NCI-H69 (cell line): ENCODE measurements at places on chromosomes 7 and 10.
A peak's percentile ranks its signal among the peaks of the same experiment; 100 is the strongest.

DNA sequence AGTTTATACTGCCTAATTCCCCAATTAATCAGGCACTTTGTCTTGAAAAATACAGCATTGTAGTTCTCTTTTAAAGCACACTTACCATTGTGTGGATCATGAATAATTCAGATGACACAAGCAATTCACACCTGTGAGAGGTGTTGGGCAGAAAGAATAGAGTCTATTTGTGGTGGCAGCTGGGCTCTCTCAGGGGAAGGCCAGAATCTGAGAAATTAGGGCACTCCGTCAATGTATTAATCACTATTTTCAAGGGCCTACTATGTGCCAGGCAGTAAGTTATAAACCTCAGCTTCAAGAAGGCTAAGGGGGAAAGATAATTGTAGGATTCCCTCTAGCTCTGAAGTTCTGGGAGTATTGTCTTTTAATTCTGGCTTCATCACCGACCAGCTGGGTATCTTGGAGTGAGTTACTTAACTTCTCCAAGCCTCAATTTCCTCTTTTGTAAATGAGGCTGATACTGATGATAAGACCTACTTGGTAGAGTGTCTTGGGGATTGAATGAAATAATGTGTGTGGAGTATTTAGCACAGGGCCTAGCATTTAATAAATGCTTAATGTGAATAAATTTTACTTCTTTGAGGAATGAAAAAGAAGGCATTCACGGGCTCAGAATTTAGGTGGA, 2.5 kb downstream of the CHN2 start:
- DNase-seq: peak; percentile 57

- DNase-seq: peak; percentile 97
Measured at GRCh38 chr7:67267914-67268313, 271.3 kb downstream of the TYW1 start.

DNA sequence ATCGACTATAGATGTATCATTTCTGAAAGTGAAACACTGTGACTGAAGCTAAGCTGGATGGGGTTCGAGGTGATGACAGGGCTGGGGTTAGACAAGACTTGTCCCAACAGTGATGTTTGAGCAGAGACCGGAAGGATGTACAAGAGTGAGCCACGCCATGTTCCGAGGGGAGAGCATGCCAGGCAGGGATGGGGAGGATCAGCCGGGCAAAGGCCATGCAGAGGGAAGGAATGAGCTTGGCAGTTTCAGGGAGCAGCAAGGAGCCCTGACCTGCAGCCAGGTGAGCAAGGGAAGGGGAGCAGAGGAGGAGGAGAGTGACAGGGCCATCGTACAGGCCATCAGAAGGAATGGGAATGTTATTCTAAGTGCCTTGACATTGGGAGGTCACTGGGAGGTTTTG, 114.9 kb upstream of the GPR26 start:
- no peak for DNase-seq

DNA sequence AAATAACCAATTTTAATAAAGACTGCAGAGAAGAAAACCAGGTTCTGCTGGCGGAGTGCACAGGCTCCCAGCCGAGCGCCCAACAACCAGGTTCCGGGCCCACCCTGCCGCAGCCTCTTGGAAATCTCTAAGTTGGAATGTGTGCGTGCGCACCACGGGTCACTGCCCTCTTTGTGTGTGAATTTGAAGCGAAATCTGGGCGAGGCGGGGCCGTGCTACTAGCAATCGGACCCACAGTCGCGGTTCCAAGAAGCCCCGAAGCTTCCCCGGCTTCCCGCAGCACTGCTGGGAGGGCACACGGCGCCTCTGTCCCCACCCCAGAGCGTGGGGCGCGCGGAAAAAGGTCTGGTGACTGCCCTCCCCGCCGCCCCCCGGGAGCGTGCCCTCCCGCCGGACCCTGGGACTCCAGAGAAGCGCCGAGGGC, 666 bp upstream of the MAP3K8 start:
- peak; percentile 36 for DNase-seq

- peak; percentile 69 for DNase-seq
Measured at GRCh38 chr7:140639366-140640053, 1.1 kb downstream of the DENND2A start.

DNA sequence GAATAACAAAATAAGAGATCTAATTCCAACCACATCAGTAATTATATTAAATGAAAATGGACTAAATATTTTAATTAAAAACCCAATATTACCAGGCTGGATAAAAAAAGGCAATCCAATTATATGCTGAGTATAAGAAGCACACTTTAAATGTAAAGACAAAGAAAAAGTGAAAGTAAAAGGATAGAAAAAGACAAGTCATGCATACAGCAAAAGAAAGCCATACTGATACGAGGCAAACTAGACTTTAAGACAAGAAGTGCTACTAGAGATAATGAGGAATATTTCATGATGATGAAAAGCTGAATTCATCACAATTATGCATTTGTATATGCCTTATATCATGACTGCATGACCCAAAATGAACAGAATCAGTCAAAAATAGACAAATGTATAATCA, 628.6 kb downstream of the PHTF2 start:
- DNase-seq: no peak

- DNase-seq: peak; percentile 76
Measured at GRCh38 chr7:53996876-53997275, 545.3 kb upstream of the VSTM2A start.

DNA sequence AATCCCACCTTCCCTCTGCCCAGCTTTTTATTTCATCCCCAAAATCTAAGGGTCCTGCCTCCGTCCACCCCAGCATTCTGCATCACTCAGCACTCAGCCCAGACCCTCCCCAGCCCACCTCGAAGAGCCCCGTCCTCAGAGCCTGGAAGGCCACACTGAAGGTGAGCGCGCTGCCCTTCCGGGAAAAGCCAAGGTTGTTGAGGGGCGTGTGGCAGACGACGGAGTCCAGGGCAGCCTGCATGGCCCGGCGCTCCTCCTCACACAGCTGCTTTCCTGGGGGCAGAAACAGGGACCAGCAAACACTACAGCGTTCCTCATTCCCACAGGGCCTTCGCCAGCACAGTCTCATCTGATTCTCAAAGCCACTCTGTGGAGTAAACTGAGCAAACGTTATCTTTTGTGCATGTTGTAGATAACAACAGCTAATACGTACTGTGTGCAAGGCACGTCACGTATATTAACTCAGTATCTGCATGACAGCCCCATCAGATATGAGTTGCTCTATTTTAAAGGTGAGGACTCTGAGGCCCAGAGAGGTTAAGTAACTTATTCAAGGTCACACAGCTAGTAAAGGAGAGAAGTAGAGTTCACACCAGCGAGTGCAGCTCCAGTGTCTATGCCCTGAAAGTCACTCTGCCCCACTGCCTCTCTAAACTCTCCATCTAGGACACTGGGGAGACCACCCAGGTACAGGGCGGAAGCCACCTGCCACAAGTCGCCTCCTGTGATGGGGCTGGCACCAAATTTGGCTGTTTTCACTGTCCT, 2.8 kb downstream of the TRAPPC14 start:
- DNase-seq: no peak

DNA sequence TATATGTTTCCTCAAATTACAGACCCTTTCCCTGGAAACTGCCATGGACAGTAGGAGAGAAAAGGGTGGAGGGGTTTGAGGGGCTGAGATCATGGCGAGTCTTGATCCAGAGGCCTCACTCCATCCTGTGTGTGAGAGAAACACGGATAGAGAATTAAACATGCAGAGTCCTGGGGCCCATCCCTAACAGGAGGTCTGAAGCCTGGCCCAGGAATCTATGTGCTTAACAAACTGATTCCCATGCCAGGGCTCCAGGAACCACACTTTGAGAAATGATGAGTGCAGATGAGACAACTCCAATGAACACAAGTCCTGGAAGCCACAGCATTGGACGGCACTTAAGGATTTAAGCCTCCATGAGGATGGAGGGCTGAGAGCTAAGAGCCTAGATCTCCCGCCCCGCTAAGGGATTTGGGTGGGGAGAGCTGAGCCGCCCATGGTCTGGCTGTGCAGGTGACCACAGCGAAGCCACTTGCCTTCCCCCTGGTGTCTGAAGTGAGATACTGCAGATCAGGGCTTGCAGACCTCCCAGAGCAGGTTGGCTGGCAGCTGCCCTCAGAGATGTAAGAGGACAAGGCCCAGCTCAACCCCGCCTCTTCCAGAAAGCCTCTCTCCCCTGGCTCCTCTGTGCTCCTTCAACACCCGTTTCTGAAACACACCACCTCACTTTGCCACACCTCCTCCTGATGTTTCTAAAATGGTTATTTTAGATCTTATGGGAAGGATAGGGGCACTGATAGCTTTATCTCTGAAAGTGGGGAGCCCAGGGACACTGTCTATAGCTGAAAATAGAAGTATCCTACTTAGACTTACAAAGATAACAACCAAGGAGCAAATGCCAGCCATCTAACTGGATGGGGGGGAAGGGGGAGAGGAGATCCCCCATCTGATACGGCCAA, 24.8 kb upstream of the EIF5AL1 start:
- DNase-seq: peak; percentile 61

- DNase-seq: peak; percentile 8
Measured at GRCh38 chr10:29470355-29470705, 164.4 kb downstream of the SVIL start.

DNA sequence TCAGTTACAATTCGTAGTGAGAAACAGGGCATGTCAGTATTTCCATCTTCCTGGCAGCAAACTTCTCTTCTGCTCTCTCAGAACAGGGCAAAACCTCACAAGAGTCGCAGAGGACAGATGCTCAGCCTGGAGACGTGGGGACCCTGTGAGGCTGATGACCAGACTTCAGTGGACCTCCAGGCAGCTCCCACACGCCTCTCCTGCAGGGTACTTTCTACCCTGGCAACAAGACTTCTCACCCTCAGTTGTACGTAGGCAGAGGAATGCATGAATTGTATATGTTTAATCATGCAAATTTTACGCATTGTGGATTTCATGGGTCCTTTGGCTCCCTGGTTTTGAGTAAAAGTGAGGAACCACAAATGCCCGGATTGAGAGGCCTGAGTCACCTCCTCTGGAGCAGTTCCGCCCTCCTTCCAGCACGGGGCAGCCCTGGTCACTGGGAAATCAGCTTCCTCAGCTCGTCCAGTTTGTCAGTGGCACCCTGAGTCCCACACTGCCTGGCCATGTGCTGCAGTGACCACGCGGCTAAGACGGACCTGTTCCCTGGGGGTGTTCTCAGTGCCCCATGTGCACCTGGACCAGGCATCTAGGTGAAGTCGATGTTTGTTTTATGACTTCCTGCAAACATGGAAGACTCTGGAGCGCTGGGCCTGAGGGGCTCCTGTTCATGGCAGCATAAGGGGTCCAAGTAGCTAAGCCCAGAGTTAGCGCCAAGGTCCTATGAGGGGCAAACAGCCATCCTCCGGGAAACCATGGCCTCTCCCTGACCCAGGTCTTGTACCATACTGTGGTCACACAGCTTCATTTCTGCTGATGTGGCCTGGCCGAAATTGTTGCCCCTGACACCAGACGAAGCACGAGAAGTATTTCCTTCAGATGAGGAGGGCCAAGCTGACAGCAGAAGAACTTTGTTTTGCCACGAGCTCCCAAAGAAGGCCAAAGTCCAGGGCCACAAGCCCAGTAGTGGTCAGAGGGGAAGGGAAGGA, 165.1 kb downstream of the TNS3 start:
- DNase-seq: no peak

GRCh38 chr10:23204773-23205172, 12.7 kb downstream of the PTF1A start:
- DNase-seq: no peak

- DNase-seq: no peak
Measured at GRCh38 chr10:6473901-6474370, 106.1 kb downstream of the PRKCQ start.

- peak; percentile 18 for DNase-seq
Measured at GRCh38 chr10:28241741-28242399, 61.0 kb downstream of the MPP7 start.

GRCh38 chr10:111323389-111323966, 246.6 kb downstream of the ADRA2A start:
- DNase-seq: no peak

DNA sequence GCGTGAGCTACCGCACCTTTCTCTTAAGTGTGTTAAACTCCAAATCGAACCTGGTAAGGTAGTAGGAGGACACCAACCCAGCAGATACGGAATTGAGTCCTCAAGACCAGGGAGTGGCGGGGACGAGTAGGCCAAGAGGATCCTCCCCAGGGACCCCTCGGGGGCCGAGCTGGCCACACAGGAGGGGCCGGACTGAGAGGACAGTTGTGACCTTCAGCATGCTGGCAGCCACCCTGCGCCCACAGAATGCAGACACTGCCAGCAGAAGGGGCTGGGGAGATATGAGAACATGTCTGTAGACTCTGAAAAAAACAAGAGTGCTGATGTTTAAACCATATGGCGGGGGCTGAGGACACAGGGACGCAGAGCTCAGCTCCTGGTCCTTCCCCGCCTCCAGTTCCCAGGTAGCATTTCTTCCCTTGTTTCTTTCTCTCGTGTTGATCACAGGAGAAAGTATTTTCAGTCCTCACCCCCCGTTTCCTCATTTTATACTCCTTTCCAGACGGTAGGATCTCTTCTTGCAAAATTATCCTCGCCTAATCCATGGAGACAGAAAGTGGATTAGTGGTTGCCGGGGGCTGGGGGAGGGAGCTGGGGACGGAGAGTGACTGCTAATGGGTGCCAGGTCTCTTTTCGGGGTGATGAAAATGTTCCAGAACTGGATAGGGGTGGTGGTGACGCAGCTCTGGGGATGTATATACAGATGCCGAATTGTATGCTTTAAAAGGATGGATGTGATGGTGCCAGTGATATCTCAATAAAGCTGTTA, 11.5 kb upstream of the UNCX start:
- no peak for DNase-seq

DNA sequence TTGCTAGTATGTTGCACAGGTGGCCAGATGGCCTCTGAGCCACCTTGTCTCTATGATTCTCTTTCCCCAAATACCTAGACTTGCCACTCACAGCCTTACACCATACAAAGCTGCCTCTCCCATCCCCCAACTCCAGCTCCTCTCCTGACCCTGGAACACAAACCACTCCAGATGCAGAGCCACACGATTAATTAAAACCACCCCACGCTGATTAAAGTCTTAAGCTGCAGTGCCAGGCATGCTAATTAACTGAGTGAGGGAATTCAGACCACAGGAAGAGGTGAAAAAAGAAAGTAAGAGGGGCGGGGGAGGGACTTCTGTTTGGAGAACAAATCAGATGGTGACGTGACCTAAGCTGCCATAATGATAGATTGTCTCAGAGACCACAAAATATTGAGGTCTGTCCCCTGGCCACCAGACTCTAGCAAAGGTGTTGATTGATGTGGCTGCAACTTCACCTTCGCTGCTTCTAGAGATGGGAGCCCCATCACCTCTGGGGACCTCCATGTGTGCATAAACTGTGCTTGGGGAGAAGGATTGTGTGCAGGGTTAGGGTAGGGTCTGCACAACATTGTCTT, 331.3 kb downstream of the PLXNA4 start:
- DNase-seq: no peak

DNA sequence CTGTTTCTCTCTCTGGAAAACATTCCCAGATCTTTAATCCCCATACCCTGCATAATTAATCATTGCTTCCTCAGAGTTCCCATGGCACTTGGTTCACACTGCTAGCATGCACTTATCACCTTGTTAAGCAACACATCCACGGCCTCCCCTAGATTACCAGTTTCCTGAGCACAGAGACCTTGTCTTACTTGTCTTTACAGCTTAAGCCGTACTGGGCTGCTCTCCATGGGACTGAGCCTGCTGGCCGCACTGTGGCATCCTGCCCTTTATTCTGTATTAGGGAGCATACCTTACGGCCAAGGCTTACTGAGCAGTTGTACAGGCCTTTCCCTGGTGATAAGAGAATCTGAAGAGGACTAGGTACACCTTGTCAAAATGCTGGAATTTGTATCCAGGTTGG, 190.2 kb downstream of the REEP3 start:
- peak; percentile 8 for DNase-seq

GRCh38 chr10:80684259-80684658, 146.6 kb downstream of the SH2D4B start:
- no peak for DNase-seq

GRCh38 chr7:36600869-36601530, 123.3 kb downstream of the AOAH start:
- peak; percentile 82 for DNase-seq
